HCT116 (cell line): ENCODE measurements at places on chromosomes 1 and 21.

DNA sequence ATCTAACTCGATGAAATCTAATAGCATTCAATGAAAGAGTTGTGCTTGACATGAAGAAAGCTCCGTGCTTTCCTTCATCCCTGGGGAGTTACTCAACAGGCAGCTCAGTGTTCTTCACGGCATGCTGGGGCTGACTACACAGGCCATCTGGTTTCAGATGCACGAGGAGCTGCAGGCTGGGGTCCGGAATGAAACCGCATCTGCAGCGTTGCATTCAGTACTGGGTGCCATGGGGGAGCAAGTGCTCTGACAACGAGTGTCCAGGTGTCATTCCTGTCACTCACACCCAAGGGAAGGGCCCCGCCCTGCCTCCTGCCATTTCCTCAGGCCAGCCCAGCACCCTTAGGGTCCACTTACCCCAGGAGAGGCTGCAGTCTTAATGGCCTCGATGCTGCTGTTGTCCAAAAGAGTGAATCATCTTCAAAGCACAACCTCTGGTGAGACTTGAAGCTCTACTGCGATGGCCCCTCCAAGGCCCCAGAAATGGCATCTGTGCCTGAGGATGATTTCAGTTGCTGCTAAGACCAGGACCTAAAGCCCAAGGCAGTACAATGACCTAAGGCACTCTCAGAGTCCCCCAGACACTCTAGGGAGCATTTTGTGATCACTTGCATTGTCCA is 61.4 kb downstream of the STUM start:
- DNase-seq = no peak

DNA sequence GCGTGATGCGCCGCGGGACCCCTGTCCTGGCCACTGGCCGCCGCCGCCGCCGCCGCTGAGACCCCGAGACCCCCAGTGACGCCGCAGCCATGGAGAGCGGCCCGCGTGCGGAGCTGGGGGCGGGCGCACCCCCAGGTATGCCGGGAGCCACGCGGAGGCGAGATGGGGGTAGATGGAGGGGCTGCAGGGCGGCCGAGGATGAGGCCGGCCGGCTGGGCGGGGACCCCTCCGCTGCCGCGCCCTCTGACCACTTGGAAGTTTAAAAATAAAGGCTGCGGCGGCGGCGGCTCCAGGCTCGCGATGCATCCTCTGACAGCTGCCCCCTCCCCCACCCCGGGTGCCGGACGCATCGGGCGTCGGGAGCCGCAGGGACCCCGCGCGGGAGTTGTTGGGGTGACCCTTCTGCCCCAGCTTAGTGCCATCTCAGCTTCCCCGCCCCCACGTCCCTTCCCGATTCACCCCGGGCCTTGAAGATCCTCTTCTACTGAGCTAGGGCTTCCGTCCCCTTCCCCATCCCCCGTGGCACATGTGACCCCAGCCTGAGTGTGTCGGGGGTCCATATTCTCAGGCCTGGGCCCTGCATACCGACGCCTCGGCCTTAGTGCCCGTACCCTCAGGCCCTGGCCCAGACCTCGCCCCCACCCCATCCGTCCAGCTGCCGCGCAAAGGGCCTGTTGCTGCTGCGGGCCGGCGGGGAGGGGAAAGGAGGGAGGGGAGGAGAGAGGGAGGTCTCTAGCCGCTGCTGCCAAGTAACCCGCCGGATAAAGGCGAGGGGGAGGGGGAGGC is 562 bp downstream of the MAP7D1 start:
- no peak for DNase-seq

DNA sequence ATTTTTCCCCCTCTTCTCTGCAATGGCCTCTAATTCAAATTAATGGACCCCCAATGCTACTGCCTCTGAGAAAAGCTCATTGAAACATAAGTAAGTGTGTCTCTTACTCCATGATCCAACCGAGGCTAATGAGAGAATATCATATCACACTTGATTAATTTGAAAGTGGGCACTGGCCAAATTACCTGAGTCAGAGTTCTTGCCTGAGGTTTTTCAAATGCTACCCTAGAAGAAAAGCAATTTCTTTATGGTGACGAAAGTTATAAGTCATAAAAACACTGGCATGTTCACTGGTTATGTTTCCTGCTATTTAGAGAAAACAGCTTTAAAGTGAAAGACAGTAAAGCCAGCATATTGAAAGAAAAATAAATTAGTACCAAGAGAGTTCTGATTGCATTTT is 368.8 kb upstream of the TMPRSS15 start:
- DNase-seq = no peak

- DNase-seq = no peak
These were observed 48.9 kb downstream of the TMEM53 start for GRCh38 chr1:44625348-44625747.

GRCh38 chr1:226060427-226060826 is 2.1 kb upstream of the H3-3A start:
- DNase-seq = no peak

DNA sequence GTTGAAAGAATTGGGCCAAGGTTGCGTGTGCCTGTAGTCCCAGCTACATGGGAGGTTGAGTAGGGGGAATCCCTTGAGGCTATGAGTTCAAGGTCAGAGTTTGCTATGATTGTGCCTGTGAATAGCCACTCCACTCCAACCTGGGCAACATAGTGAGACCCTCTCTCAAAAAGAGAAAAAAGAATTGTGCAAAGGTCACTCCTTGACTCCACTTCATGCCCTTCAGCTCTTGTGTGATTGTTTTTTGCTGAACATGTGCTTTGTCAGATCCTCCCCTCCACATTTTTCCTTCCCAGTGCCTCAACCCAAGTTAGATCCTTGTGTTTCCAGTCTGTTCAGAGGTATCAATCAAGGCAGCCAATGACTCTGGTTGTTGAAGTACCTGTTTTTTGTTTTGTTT is 8.5 kb downstream of the TXNIP start:
- DNase-seq = no peak

DNA sequence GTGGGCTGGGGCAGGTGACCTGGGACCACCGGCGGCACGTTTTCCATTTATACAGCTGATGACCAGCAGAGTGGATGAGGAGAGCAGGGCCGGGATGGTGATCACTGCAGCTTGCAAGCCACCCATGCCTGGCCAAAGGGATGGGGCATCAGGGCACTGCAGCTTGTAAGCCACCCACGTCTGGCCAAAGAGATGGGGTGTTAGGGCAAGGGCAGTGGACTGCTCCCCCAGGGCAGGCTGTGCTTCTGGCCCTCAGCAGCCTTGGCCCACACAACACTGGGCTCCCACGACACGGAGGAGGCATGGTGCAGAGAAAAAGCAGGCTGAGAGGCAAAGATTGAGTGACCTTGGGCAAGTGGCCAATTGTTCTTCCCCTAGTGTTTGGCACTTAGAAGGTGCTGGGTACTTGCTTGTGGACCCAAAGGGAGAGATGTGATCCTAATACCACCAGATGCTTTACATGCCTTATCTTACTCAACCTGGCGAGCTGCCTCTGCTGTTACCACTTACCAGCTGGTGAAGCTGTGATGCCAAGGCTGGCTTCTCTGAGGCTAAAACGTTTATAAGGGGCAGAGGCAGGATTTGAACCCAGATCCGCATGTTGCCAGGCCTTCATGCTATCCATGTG is 48.3 kb downstream of the TRIM62 start:
- DNase-seq = no peak
